ENCODE measurements at places on chromosomes 11 and 22.

DNA sequence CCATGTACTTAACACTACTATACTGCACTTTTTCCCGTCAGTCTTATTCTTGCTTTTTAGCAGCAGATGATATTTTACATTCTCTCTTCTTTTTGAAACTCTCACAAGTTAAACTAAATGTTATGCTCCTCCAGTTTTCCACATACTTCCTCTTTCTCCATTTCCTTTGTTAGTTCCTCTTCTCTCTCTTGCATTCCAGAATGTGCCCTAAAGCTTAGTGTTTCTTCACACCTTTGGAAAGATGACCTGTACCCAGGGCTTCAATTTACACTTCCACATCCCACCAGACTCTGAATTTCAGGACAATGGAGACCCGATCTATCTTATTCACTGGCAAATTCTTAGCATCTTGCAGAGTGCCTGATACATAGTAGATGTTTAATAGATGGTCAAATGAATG lies 51.8 kb downstream of the APIP start:
- DNase-seq: no peak

GRCh38 chr22:18082467-18082866 lies 4.7 kb downstream of the PEX26 start:
- no peak for DNase-seq

- DNase-seq: no peak
Observed at GRCh38 chr11:116162886-116163230, 609.9 kb downstream of the BUD13 start.

GRCh38 chr11:78310500-78310909 lies 107.1 kb downstream of the GAB2 start:
- no peak for DNase-seq

GRCh38 chr11:120332822-120333716 lies 3.1 kb upstream of the ARHGEF12 start:
- no peak for DNase-seq

DNA sequence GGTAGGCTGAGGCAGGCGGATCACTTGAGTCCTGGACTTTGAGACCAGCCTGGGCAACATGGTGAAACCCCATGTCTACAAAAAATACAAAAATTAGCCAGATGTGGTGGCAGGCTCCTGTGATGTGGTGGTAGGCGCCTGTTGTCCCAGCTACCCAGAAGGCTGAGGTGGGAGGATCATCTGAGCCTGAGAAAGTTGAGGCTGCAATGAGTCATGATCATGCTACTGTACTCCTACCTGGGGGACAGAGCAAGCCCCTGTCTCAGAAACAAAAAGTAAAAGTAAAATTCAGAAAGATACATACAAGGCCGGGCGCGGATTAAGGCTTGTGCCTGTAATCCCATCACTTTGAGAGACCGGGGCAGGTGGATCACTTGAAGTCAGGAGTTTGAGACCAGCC lies 6.3 kb downstream of the LDHAL6A start:
- peak; percentile 34 for DNase-seq

DNA sequence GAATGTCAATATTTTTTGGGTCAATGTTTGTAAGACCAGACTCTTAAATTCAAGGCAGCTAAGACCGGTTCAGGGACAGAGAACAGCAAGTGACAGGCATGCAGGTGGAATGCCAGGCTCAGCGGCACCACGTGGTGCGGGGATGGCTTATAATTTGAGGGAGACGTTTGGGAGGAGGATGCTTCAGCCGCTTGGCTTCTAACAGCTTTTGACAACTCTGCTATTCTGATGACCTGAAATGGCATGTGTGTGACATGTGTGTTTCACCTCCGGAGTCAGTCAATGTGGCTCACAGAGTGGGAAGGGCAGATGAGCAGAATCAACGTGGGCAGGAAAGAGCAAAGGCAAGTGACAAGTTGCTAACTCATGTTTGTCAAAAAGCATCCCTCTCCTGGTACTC lies 228.3 kb downstream of the KIRREL3 start:
- no peak for DNase-seq

DNA sequence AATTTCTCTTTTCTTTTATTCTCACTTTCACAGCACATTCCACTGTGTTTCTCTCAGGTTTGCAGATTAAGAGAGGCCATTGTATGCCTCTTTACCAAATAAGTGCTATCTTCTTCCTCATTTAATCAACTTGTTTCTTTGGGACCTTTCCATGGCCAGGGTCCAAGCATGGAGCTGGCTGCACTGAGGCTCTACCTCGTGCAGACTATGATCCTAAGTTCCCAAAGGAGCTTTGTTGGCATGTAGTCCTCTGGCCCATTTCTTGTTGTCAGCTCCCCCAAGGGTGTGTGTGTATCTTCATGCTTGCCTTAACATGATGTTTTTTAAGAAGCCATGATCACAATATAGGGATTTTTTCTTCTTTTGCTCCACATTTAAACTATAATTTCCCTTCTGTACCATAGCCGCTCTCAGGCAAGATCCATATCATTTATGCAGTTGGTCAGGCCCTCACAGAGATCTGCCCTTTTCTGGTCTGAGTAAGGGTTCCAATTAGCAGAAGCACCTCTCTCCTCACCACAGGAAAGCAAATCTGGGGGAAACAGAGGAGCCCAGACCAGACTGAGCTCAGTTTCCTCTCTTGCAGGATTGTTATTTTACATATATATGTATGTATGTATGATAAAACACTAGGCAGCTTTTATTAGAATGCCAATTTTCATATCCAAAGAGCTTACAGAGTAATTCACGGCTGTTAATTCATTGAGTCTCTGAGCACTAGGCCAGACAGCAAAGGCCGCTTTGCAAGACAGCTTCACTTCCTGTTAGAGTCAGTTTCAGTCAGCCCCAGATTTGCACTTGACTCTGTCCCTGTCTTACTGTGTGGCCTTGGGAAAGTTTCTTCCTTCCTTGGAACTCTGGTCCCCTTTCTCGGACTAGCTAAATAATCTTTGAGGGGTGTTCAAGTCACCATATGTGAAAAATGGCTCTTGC lies 34.3 kb downstream of the CYB5R2 start:
- DNase-seq: no peak

GRCh38 chr11:27200779-27201453 lies 160.3 kb downstream of the BBOX1 start:
- no peak for DNase-seq

DNA sequence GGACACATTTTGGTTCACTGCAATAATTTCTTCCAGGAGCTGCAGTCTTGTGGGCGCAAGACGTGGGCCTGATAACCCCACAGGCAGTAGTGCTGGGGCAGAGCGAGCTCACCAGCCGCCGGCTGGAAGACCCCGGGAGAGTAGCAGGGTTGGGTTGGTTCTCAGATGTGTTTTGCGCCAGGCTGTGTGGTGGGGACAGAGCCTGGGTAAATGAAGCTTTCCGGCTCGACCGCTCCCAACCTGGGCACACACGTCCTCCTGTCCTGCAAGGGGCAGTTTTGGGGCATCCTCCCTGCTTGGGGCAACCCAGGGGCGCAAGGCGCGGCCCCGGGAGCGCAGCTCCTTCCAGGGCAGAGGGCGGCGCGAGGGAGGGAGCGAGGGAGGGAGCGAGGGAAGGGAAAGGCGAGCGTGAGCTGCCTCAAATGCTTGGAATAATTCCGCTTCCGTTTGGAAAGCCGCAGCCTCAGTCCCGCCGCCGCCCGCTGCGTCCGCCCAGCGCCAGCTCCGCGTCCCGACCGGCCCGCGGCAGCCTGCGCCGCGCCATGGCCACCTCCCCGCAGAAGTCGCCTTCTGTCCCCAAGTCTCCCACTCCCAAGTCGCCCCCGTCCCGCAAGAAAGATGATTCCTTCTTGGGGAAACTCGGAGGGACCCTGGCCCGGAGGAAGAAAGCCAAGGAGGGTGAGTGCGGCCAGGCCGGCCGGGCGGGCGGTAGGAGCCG lies at the start of gene PARVA:
Gene PARVA (plus strand): TSS at position 466 of the 718 bp plus-strand sequence. CDS start 77 bp downstream, at position 543.
- no peak for DNase-seq

DNA sequence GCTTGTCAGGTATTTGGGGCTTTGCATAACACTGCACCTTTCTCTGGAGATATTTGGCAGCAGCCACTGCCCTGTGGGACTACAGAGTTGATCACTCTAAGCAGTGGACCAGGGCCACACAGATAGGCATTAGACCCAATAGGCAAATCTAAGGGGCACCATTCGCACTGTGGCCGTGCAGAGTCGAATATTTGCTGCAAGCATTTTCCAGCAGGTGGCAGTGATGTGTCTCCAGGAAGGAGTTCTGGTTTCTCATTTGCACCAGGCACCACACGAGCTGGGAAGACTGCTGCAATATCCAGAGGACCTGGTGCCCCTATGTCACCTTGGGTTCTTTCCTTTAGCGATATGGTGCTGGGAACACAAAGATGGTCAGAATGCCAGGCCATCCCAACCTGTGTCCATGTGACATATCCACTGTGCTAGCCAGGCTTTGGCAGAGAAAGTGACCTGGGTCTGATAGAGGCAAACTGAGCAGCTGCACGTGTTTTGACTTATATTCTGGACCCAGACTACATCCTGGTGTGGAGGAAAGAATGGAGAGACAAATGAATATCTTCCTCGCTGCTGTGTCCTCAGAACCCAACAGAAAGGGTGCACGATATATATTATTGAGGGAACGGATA lies 318.7 kb downstream of the BUD13 start:
- DNase-seq: peak; percentile 49

GRCh38 chr11:103709371-103709770 lies 327.1 kb upstream of the DDI1 start:
- DNase-seq: no peak

DNA sequence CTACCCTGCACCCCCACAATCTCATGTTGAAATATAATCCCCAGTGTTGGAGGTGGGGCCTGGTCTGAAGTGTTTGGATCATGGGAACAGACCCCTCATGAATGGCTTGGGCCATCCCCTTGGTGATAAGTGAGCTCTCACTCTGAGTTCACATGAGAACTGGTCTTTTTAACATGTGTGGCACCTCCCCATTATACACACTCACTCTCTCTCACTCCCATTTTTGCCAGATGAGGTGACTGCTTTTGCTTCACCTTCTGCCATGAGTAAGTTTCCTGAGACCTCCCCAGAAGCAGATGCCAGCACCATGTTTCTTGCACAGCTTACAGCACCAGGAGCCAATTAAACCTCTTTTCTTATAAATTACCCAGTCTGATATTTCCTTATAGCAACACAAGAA lies 32.1 kb upstream of the DRD2 start:
- DNase-seq: no peak

GRCh38 chr11:130882138-130882551 lies 34.1 kb downstream of the SNX19 start:
- no peak for DNase-seq

DNA sequence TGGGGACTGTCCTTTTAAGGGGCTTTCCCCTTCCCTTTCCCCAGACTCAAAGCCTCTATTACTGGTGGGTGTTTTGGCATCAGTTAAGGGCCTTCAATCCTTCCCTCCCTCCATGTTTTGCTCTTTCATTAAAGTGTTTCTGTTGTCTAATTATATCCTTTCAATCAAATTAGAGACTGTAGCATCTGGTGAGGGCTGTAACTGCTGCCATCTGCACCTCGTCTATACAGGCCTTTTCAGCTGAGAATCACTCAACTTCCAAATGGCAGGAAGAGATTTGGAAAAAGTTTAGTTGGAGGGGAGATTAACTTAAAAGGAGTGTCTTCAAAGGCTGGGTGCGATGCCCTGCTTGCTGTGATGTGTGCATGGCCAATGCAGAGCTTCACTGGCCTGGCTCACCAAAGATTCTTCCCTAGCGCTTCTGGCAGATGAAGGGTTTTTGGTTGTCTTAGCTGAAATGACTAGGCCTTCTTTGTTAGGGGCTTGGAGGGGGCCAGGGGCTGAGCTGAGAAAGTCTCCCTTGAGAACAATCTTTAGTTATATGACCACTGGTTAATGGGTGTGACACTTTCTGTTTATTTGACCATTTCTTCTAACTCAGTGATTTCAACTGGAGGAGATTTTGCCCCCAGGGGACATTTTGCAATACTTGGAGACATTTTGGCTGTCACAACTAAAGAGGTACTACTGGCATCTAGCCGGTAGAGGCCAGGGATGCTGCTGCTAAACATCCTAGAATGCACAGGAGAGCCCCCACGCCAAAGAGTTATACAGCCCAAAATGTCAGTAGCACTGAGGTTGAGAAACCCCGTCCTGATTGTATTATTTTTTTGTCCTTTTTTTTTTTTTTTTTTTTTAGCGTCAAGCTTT lies 7.5 kb downstream of the KREMEN1 start:
- no peak for DNase-seq

DNA sequence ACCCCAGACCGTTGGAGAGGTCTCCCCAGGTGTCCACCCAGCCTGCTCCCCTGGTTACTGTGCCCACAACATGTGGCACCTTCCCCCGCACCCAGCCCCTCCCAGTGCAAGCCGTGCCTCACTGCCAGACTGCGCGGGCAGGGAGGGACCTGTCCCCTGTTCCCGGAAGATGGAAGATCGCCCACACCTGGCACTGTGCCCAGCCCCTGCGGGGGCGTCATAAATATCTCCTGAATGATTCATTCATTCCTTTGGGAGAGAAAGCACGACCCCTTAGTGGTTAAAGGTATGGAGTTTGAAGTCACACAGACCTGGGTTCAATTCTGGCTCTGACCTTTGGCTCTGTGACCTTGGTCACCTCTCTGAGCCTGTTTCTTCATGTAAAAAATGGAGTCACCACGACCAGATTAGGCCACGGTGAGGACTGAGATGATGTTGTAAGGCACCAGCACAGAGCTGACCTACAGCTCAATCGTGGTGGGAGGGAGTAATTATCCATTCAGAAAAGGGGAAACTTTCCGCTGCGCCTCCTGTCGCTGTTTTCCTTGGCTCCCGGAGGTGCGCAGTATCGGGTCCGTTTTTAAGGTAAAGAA lies 497 bp upstream of the SYT12 start:
- no peak for DNase-seq

DNA sequence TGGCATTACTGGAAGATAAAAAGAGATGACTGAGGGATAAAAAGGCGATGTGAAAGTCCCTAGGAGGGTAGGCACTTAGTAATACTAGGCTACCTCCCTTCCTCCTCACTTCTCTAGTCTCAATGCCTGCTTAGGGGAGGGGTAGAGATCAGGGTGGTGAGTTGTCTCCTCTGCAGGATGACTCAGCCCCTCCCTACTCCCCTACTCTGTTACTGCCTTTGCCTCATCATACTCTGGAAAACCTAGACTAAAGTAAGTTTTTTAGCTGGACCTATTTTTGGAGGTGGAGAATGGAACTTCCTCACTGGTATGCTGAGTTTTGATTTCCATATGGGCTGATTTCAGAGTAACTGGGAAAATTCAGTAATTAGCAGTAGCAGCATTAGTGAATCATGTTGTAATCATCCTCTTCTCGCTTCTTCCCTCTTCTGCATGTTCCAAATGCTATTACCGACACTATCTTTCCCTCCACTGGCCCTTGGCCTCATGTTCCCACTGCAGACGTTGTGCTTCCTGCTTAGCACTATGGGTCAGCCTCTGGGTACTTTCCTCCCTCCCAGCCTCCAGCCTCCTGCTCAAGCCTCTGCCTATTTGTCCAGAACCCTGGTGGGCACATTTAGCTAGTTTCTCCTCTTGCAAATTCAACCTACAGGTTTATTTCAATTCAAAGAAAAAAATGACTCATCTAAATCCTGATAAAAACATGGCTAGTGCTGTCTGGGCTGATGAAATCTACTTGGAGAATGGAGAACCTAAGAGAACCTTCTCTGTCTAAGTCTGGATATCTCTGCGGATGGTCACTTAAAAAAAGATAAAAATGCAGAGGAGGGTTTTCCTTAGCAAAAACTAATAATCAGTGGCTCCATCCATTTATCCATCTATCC lies 281.7 kb downstream of the ST3GAL4 start:
- DNase-seq: no peak

All from activated CD8-positive, alpha-beta T cell treated with anti-CD3 and anti-CD28 coated beads for 36 hours (primary cell).